ENCODE measurements at places on chromosomes 7 and 10. TPM values are rescaled to one million over a fixed set of nuclear protein-coding genes. Genes with fewer than 3 reads are reported as not detected.

Gene MKI67
- 114 TPM for total RNA-seq

- DNase-seq = peak; percentile 92
Observed at GRCh38 chr7:99375070-99375807, 709 bp downstream of the ARPC1B start.

DNA sequence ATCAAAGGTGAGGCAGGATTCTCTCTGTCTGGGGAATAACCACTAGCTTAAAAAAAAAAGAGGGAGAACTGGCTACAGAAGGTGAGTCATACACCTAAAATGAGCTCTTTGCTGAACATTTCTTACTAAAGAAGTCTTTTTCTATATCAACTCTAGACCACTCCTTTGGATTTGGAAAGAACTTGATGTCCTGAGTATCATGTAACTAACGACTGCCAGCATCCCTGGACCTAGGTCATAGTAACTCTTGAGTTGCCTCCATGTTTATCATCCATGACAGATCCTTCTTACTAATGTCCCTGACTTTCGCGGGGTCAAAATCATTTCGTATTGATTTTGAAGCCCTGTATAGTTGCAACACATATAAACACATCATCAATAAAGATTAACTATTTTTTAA lies 89.1 kb downstream of the CNOT4 start:
- no peak for DNase-seq

Gene DIP2C
- 1.1 TPM for total RNA-seq

- no peak for DNase-seq
Observed at GRCh38 chr7:35905555-35905954, 104.7 kb downstream of the SEPTIN7 start.

DNA sequence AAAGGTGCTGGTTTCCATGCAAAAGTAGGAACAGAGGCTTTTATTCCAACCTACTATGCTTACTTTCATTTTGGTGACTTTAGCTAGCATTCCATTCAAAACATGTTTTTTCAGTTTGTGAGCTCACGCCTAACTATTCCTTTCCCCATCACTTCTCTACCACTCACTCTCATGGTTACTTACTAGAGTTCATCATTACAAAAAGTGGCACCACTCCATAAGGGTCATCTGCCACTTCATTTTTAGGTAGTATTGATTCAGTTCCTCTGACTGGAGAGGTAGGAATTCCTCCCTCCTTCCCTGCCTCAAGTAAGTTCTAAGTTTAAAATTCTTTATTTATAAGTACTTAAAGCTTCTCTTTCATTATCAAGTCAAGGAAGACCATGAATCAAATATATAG lies 543.1 kb downstream of the HTR7 start:
- DNase-seq = no peak

- DNase-seq = no peak
Observed at GRCh38 chr7:17495655-17496394, 197.4 kb downstream of the AHR start.

GRCh38 chr10:29100505-29100904 lies 188.4 kb upstream of the LYZL1 start:
- DNase-seq = no peak

GRCh38 chr7:129874722-129875121 lies 78.0 kb downstream of the UBE2H start:
- no peak for DNase-seq

- DNase-seq = peak; percentile 65
Observed at GRCh38 chr10:119165171-119166117, at the start of gene SFXN4. TSS of gene SFXN4 (minus strand) at chr10:119165714. CDS start at chr10:119165647, 67 bp downstream.

Gene MSMB
- not detected for total RNA-seq

Gene POLR2J2
- 16.4 TPM for total RNA-seq

- no peak for DNase-seq
Observed at GRCh38 chr10:129718548-129719414, 245.3 kb downstream of the EBF3 start.

DNA sequence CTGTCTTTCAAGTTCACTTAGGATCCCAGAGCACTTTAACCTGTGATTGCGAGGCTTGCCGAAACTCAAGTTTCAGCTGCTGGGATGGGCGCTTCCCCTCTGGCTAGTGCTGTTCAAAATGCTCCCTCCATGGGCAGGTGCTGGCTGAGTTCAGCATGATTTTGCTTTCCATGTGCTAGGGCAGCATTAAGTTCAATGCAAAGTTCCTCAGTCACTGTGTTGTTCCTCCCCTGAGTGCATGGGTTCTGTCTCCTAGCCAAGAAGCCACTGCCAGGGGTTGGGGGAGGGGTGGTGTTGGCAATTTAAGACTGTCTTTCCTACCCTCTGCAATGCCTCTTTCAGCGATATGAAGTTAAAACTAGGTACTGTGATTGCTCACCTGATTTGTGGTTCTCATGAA lies 56.5 kb upstream of the HELLS start:
- DNase-seq = no peak

Gene LIPK
- not detected for total RNA-seq

GRCh38 chr10:43981232-43981631 lies 332.6 kb upstream of the ZNF32 start:
- DNase-seq = no peak

DNA sequence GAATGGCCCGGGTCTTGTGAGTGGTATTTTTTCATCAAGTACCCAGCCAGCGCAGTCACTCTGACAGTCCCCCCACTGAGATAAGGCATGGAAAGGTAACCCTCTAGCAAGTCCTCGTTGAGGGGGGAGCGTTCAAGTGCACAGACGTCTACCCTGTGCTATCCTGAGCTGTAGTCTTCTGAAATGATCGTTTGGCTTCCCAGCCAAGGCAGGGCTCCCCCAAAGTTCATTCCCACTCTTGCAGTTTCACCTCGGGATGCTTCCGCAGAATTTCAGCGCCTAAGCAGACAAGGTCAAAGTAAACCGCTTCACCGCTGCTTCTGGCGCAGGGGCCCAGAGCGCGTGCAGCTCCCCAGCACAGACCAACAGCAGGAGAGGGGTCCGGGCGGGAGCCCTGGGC lies 1.8 kb downstream of the INSYN2A start:
- no peak for DNase-seq
